ENCODE measurements at places on chromosomes 16 and 17.

- no peak for DNase-seq
Measured at GRCh38 chr16:52618753-52619497, 72.0 kb upstream of the TOX3 start.

GRCh38 chr16:83928341-83929055 is 24.5 kb upstream of the OSGIN1 start:
- DNase-seq: no peak

DNA sequence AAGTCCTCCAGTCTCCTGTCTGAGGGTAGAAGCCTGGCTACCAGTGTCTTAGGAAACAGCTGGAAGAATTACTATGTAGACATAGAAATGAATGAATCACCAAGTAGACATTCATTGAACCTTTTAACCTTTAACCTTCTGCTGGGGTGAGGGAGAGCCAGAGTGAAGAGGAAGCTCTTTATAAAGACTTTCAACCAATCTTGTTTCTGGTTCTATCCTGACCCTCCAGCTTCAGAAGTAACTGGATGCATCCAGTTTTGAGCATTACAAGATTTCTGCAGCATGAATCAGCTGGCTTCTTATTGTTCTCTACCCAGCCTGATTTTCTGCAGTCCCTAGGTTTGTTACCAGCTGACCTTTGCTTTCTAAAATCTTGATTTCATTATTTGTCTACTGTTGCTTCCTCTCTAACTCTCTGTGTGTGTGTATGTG is 8.5 kb downstream of the TEKT1 start:
- no peak for DNase-seq

- no peak for DNase-seq
Measured at GRCh38 chr17:2789700-2790099, 6.5 kb upstream of the RAP1GAP2 start.

DNA sequence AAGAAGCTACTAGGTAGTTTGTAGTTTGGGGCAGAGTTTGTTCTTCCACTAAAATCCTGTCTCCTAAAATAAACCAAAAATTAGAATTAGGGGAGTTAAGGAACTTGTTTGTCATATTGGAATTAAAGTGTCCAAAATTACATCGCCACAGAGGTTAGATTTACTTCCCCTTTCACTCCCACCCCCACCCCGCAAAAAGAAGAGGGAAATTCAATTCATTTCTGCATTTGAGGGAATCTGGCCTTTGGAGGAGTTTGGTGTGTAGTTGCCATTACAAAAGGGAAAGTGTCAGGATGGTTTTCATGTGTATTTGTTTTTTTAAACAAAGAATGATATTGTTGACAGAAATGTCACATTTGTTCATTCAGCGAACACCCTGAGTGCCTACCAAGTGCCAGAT is 5.8 kb downstream of the TMEM97 start:
- no peak for DNase-seq
